ENCODE measurements at places on chromosomes 4 and X.

- DNase-seq, result peak; percentile 50
These were observed 41.0 kb upstream of the JADE1 start for GRCh38 chr4:128768373-128768996.

- DNase-seq, result no peak
These were observed 235.3 kb upstream of the SFRP2 start for GRCh38 chr4:154024097-154024694.

GRCh38 chr4:164959896-164960295 is 17.6 kb downstream of the TRIM61 start:
- no peak for DNase-seq

- no peak for DNase-seq
These were observed 2.0 kb downstream of the HS3ST1 start for GRCh38 chr4:11426731-11427120.

- DNase-seq, result no peak
These were observed 29.2 kb upstream of the IL9R start for GRCh38 chrX:155968326-155968661.

GRCh38 chr4:2595436-2595835 is 59.0 kb downstream of the FAM193A start:
- no peak for DNase-seq
